Activated CD4-positive, CD25-positive, alpha-beta regulatory T cell (primary cell): ENCODE measurements at places on chromosomes 2 and 18.

GRCh38 chr2:226491112-226491511, 308.5 kb downstream of the IRS1 start:
- no peak for DNase-seq

DNA sequence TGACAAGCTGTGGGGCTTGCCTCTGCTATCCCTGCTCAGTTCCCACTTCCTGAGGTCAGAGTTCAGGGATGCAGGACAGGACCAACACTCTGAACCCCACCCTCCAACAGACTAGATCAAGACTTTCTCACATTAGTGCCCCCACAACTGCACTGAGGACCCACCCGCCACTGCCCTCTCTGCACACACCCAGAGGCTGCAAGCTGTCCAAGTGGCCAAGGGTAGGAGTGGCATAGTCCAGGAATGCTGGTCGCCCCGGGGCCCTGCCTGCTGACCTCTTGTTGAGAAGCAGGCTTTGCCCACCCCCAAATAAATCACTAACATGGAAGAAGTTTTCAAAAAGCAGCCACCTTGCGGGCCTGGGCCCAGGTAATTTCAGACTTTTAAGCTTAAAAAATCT, 5.5 kb upstream of the KIF1A start:
- DNase-seq: no peak

DNA sequence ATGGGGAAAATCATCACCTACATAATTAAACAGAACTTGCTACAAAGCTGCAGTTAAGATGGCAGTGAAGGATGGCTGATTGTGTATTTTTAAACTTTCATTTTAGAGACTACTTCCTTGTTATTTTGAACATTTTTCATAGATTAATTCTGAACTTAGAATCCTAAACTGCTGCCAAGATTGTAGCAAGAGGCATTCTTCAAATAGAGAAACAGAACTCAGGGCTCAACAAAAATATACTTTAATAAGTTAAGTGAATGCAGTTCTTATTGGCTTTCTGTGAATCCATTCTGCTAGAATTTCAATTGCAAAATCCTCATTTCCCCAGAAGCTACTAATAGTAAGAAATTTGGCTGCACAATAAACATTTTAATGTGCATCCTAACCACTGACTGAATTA, 160.3 kb downstream of the L3MBTL4 start:
- no peak for DNase-seq

DNA sequence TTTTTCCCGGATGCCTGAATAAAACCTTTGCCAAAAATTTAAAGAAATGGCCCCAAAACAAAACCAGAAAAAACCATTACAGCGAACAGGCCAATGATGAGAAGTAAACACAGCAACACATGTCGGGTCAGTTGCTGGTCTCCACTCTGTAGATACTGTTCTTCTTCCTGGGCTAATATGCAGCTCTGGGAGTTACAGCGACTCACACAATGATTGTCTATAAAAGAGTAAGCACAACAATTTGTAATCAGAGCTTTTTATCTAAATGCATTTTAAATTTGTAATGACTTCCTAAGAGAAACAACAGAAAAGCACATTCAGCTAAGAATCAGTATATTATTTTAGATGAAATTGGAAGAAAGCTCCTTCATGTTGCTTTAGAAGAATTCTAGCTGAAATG, 40.3 kb downstream of the GPR155 start:
- DNase-seq: no peak

GRCh38 chr2:217158928-217159327, 299.1 kb upstream of the TNP1 start:
- DNase-seq: no peak

GRCh38 chr2:218709908-218710307, 727 bp upstream of the TTLL4 start:
- no peak for DNase-seq

DNA sequence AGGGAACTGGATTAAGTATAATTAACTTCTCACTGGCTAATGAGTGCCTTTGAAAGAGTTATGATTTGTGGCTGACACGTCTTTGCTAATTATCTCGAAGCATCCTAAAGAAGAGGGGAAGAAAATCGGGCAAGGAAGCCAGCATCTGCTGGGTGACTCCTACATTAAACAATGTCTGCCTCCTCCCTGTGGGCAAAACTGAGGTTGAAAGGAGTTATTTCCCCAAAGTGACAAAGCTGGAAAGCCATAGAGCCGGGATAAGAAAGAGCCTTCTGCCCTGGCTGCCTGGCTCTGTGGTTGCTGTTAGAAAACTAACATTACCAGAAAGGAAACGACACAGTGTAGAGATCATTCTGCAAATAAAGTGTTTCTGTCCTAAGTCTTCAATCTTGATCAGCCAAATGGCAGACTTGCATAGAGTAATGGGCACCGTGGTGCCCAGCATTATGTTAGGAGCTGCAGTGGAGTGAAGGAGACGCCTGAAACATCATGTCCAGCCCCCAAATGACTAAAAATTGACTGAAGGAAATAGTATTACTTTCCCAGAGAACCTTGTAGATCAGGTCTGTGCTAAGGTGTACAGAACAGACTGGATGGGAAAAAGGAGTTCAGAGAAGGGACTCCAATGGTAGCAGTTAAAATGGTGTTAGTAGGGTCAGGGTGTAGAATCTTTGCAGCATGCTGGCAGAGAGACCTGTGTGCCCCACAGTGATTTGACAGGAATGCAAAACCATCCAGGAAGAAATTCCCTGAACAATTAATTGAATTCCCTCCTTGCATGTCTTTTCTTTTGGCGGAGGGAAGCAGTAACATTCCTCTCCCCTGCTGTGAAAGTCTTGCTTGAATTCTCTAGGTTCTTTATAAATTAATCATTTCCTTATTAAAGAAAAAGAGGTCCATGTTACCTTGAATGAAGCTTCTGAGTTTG, 44.4 kb downstream of the ALPK2 start:
- no peak for DNase-seq

- no peak for DNase-seq
These were observed 16.2 kb upstream of the ARL4C start for GRCh38 chr2:234512884-234513669.

- DNase-seq: no peak
These were observed 304.2 kb upstream of the MC4R start for GRCh38 chr18:60676815-60677214.

DNA sequence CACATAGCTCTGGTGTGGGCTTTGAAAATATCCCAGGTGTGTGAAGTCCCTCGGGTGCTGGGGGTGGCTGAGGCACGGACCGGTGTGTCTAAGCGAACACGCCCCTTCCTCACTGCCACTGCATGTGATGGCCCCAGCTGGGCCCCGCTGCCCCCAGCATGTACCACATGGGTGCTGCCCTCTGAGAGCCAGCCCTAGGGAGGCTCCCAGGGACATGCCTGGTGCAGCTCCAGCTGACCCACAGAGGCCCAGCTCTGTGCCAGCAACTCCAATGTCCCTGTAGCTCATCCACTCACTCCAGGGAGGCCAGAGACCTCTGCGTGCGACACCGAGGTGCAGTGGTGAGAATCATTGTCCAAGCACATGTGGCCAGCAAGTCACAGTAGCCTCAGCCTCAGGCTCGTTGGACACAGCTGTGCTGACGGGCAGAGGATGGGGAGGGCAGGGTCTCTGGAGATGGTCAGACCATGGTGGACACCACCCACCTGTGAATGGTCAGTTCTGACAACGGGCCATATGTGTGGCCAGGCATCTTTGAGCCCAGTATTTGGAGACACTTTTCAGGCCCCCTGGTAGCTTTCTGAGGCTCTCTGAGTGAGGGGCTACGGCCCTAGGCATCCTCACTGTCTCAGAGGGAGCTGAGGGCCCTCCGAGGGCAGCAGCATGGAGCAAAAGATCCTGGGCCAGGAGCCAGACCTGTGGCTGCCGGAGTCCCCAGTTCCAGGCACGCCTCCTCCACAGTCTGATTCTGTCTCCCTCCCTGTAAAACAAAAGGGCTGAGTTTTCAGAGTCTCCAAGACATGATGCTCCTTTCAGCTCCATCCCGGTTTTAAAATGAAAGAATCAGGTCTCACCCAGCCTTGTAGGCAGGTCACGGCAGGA, 220.7 kb downstream of the NDUFA10 start:
- DNase-seq: no peak

DNA sequence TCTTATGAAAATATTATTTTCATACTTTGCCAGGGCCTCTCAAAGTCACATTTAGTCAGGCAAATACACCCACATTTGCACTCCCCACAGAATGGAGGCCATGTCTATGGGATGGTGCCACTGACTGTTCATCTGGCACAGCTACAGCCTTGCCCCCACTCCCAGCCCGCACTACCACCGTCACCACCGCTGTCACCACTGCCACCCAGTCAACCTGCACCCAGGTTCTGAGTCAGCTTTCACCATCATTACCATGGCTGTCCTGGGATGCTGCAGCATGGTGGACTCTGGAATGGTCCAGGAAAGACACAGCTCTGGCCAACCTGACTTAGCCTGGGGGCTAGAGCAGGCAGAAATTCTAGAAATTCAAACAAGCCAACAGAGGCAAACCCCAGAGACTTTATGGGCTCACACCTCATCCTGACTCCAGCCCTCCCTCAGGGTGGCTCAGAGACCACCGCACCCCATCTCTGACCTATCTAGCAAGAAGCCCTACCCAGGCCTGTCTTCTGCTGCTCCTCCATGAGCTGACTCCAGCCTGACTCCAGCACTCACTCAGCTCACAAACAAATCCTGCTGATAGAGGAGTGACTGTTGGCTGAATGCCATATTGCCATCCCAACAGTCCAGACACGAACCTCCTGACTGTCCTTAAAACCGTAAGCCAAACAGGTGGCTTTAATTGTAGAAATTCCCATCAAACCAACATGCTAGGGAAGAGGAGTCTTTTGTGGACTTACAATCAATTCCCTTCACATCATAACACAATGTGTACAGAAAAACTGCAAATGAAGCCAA, 28.0 kb downstream of the DNER start:
- DNase-seq: no peak

DNA sequence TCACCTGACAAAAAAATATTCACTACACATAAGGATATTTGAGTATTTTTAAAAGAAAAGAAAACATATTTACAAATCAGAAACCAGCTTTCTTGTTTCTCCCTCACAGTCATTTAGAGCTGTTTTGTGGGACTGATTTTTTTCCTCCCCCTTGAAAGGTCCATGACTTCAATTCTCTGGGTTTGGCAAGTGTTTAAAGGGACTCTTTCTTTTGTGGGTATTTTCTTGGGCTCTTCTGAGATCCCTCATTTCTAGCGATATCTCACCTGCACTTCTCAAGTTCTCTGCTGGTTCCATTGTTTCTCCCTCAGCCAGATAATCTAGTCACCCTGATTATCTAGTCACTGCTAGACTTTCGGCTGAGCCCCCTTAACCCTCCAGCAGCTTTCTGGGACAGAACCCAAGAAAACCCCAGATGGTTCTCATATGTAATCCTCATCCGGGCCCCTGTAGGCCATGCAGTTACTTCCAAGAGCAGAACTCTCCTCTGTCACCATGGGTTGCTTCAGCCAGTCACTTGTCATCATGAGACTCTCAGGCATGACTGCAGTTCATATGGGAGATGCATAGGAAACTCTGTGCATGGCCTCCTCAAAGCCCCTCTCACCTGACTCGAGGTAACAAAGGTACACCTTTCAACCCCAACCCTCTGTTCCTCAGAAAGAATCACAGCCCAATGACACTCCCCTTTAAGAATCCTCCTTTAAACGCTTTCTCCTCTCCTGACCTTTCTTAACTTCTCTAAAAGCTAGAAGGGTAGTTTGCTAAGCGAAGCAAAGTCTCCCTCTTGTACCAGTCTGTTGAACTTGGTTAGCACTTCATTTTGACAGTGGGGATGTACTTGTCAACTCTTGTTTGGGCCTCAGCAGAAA, 36.7 kb upstream of the ITGA4 start:
- DNase-seq: no peak

GRCh38 chr2:182068811-182069210, 83.2 kb downstream of the PPP1R1C start:
- DNase-seq: no peak

DNA sequence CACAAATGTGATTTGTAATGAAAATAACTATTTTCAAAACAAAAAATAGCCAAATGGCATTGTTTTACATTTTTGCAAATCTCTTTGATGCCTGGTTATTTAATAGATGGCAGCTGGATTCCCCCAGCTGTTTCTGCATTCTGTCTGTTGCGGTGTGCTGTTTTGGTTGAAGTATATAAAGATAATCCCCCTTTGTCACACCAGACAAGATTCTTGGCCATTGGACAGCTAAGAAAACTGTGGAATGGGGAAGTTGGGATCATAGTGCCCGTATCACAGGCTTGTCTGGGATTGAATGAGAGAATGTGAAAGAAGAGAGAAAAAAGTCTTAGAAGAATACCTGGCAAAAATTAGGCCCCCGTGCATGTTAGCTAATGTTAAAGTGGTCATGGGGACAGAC, 19.5 kb upstream of the LYPD6B start:
- DNase-seq: no peak

GRCh38 chr2:64562148-64562784, 38.1 kb downstream of the AFTPH start:
- no peak for DNase-seq

DNA sequence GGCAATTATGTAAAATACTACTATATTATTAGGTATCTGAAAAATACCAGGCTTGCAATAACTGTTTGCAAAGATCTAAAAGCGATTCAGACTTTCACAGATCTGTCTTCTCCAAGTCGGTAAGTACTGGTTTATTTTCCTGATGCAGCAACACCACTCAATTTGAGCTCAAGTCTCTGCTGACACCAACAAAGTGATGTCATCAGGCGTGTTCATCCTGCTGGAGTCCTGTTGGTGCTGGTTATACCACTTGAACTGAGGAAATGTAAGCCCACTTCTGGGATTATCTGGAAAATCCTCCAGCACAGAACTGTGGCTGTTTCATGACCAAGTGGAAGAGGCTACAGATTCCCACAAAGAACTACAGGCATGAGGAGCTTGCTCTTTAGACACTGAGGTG, 267.6 kb downstream of the BCL2 start:
- DNase-seq: no peak

- DNase-seq: no peak
These were observed 125.1 kb downstream of the ATL2 start for GRCh38 chr2:38251940-38252339.

DNA sequence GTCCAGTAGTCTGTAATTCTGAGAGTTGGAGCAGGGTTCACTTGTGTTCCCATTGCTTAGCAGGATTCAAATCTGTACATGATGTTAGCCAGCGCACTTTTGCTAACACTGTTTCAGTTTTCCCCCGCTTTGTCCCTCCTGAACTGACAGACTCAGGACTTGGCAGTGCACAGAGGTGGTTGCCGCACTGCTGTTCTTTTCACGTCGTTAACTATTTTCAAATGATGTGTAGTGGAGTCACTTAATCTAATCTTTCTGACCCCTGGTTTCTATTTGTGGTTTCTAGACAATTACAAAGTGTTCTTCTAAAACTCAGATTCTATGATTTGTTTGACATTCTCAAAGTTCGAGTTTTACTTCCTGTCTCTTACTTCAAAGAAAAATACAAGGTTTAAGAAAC, 234.5 kb downstream of the RBM43 start:
- DNase-seq: no peak

GRCh38 chr2:58127111-58127510, 80.5 kb downstream of the VRK2 start:
- no peak for DNase-seq

DNA sequence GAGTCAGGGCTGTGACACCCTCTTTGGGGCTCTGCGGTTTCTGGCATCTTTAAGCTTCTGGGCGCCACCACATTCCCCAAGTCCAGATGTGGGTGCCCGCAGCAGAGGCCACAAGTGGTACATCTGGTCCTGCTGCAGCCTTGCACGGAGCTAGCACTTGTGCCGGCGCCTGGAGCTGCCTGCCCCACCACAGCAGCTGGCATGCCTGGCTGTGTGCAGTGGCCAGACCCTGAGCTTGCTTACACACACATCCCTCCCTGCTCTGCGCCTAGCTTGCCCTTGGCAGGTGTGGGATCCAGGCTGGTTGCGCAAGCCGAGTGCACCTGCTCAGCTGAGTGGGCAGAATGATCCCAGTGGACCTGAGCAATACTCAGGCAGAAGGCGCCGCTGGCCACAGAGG, 27.3 kb downstream of the SLC4A10 start:
- no peak for DNase-seq
